ENCODE measurements at places on chromosomes 2 and 18.
A peak's percentile ranks its signal among the peaks of the same experiment; 100 is the strongest.

GRCh38 chr2:235968155-235968554 is 200.0 kb downstream of the GBX2 start:
- DNase-seq, result no peak

DNA sequence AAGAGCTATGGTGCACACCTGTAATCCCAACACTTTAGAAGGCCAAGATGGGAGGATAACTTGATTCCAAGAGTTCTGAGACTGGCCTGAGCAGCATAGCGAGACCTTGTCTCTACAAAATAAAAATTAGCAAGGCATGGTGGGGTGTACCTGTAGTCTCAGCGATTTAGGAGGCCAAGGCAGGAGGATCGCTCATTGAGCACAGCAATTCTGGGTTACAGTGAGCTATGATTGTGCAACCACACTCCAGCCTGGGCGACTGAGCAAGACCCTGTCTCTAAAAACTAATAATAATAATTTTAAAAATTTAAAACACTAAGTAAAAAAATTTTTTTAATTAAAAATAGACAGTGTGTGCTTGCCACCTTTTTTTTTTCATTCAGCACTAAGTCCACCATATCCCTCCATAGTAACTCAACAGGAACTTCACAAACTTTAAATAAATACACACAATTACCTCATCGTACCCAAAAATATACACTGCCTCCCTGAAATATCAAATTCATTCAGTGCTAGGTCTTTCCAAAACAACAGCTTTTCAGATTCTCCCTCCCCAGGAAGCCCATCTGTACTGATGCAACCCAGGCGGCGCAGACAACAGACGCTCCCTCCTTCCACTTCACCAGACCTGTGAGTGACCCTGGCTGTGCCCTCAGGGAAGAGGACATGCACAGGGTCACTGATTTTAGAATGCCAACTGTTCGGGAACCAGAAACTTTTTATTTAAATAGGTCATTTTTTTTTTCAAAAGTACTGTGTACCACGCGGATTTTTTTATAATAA is 29.6 kb downstream of the FAM168B start:
- DNase-seq, result no peak

DNA sequence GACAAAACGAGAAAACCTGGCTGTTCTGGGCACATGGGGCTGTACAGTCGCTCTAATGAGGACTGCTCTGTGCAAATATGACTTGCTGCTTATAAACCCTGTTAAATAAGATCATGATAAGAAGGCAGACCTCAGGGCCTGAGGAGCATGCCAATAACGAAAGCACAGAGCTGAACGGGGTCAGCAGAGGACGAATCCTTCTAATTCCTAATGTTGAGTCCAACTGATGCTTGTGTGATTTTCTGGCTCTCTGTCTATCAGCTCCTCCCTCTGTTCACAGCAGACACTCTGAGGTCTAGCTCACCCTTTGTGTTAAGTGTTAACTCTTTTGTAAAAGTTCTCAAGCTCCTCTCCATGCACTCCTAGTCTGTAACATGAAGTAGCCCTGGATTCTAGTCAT is 167.2 kb upstream of the REV1 start:
- no peak for DNase-seq

- DNase-seq, result no peak
Observed at GRCh38 chr2:76008001-76008702, 297.4 kb upstream of the GCFC2 start.

DNA sequence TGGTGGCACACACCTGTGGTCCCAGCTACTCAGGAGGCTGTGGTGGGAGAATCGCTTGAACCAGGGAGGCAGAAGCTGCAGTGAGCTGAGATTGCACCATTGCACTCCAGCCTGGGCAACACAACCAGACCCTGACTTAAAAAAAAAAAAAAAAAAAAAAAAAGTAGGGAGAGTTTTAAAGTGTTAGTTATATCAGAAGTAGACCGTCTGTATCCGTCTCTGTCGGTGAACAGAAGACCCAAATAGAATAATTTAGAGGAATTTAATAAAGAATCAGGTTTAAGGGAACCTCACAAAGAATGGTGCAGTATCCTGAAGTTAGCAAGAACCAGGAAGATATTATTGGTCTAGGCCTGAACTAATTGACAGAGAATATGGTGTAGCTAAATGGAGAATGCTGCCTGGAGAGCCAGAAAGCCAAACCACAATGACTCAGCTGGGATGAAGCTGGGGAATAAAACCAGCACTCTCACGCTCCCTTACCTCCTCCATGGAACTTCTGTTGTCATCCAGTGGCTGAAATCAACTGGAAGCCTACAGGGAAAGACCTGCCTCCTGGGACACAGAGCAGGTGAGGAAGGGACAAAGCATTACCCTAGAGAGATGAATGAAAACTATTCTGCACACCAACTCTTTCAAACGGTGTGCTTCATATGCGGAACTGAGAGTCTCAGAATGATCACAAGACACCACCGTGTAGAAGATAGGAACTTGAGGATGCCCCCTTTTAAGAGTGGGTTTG is 39.1 kb upstream of the PLEKHM3 start:
- peak; percentile 85 for DNase-seq

GRCh38 chr2:212939777-212940531 is 211.5 kb downstream of the IKZF2 start:
- no peak for DNase-seq

- DNase-seq, result peak; percentile 32
Observed at GRCh38 chr18:5503740-5504139, 40.1 kb downstream of the EPB41L3 start.

DNA sequence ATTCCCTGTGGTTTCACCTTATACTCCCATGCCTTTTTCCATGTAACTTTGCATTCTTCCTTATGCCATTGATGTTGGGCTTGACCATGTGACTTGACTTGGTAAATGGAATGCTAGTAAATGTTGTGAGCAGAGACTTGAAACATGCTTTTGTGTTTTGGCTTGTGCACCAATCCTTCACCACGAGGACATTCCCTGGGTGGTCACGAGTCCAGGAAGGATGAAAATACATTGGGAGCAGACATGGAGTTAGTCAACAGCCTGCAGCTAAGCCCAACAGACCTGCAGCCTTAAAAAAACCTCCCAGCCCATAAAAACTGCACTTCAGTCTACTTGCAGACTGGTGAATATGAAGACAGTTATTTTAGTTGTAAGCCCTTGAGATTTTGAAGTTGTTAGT is 116.5 kb upstream of the SPATS2L start:
- no peak for DNase-seq

GRCh38 chr2:41924024-41924423 is 123.8 kb upstream of the PKDCC start:
- DNase-seq, result no peak

DNA sequence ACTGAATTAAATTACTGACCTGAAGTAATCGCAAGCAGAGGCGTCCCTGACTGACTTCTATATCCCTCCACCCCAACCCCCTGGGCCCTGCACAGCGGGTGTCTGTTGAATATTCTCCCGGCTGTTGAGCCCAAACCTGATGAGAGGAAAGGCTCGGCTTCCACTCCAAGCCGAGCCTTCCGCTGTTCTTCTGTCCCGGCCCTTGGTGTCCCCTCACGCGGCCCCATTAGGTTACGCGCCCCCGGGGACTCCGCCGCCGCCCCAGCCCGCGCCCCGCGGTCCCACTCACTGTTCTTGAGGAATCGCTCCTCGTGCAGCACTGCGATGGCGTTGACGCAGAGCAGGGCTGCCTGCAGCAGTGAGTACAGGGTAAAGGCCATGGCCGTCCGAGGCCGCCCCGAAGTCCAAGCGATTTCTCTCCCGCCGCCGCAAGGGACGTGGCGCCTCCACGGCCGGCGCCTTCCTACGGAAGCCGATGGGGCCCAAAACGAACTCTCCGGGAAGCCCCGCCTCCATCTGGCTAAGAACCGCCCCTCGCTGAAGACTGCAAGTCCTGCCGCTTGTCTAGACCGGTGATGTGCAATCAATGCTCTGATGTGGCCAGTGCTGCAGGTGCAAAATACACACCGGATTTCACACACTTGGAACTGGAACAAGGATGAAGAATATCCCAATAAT is at the start of gene IER3IP1:
IER3IP1 (minus strand) TSS at position 467 of the 678 bp plus-strand sequence; CDS start at position 380, 87 bp downstream.
- peak; percentile 84 for DNase-seq

- no peak for DNase-seq
Observed at GRCh38 chr18:67665266-67665665, 148.7 kb upstream of the DSEL start.

DNA sequence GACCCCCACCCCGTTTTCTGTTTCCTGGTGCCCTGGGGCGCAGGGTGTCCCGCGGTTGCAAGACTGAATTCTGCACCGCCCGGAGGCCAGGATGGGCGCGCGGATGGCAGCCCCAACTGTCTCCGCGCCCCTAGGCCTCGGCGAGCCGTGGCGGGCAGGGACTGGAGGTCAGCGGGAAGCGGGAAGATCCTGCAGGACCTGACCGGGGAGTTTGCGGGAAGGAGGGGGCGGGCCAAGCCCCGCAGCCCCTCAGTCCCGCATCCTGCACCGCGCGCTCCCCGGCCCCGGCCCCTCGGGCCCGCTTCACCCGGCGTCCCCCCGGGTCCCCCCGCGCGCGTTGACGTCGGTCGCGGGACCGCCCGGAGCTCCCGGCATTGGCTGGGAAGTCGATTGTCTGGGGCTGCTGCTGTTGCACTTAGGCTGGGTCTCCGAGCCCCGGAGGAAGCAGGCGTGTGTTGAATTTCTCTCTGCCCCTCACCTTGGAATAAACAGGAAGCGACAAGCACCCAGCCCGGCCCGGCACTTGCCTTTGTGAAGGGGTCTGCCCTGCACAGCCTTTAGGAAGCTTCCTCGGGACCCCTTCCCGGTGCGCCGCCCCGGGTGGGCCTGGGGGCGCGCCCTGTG is at the start of gene LDLRAD4:
LDLRAD4 (plus strand) TSS at position 393 of the 624 bp plus-strand sequence.
- DNase-seq, result no peak

DNA sequence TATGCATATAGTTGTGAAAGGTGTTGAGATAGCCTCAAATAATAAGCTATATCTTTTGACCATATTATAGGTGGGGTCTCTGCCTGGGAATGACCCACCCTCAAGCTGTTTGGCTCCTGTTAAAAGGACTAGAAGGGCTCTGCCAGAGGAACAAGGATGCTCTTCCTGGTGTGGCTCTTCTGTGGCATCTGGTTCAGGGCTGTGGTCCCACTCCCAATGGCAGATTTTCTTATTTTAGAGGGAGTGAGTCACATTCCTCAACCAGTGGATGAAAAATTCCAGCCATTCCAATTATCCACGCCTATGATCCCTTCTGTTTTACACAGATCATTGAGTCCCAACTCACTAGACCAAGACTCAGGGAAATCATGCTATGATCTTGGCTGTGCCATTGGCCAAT is 119.9 kb downstream of the PARD3B start:
- peak; percentile 61 for DNase-seq

DNA sequence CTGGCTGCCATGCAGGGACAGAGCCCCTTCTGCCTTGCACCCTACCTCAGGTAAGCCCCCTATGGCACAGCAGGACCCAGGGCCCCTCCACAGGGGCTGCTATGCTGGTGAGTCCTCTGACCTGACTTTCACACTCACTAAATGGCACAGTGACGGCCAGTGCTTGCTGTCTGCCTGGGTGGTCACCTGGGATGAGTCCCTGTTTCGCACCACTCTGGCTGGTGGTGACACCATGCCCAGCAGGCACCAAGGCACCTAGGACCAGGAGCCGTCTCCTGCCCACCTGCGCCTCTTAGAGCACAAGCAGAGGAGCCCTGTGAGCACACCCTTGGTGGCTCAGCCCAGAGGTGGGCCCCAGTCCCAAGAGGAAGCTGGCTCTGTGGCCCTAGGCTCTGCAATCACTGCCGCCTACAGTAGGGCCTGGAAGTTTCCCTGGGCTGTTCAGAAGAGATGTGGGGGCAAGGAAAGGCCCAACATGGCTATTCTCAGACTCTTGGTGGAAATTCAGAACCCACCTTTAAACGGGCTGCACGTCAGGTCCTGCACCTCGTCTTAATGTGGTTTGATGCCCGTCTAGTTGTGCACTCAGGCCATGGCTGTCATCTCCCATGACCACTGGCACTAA is 96.0 kb downstream of the PLB1 start:
- DNase-seq, result no peak

DNA sequence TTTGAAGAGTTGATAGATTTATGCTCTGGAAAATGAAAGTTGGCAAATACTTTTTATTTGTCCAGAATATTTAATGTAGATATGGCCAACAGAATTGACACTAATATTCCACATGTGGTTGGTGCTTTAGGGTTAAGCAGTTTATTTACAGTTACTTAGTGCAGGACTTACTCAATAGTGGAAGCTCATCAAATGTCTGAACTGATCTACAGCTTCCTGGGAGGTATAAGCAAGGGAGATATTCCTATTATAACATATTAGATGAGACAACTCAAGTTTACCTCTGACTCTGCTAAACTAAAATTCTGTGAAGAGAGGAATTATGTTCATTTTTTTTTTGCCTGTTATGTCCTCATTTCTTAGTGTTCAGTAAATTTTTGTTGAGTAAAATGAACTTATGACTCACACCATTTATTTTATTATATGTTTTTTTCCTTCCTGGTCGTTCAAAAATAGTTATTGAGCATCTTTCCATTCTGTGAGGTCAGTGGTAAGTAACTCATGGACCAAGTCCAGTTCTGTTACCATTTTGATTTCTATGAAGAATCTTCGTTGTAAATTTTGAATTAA is 13.6 kb downstream of the ABI2 start:
- no peak for DNase-seq

GRCh38 chr18:49041435-49042245 is 90.9 kb upstream of the SMAD7 start:
- DNase-seq, result no peak

DNA sequence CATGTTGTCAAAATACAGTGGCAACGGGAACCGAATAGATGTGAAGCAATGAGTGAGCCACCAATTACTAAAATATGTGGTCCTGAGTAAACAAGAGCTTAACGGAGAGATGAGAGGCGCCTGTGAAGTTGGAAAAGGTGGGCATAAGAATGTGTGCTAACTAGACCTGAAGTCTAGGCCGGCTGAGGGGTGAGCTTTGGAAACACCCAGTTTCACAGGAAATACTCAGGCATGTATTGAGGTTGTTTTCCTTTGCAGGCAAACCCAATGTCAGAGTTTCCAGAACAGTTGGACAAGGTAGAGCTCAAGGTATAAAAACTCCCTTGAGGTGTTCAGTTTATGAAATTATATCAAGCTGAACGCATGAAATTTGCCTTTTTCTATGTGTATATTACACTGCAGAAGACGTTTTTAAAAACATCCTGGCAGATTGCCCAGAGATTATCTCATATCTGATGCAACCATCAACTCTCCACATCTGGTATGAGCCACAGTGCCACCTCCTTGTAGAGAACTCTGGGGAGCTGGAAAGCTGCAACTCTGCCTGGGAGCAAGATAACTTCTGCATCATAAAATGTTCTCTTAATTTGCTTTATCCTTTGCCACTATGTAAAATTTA is 3.9 kb upstream of the WDSUB1 start:
- DNase-seq, result peak; percentile 91

Measured in fibroblast of skin of left quadriceps (primary cell).